ENCODE measurements at places on chromosomes 6 and 20.

DNA sequence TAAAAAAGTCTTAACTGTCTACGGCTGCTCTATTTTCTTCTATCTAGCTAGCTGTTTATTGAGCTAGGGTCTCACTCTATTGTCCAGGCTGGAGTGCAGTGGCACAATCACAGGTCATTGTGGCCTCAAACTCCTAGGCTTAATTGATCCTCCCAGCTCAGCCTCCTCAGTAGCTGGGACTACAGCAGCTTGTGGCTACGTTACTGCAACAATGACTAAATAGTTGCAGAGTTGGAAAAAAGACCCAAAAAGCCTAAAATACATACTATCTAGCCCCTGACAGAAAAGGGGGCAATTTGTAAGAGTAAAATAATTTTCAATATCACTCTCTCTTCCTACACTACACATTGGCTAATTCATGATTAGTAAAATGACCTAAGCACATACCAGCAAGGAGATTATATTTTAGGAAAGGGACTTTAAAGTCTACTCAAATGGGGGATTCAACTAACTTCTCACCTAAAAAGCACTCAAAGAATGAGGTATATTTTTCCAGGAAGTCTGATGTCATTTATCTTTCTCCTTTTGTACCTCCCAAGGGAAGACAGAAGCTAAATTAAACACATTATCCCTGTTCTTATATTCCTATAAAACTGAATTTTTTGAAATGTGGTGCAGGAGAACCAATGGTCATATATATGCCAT, 82.8 kb downstream of the ZMYND8 start:
- DNase-seq, result no peak

DNA sequence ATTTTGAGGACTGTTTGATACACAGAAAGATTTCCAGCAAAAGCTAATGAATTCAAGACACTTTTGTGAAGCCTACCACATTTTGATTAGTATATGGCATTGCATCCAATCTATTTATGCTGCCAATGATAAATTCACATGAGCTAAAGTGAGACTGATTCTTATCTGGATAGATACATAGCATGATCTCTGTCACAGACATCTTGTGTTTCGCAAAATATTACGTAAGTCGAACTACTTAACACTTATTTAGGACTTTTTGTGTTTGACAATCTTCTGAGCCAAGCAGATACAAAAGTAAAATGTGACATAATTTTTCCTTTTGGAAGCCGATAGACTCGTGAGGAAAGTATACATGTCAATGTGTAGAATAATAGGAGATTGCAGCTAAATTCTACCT, 251.6 kb downstream of the HACE1 start:
- DNase-seq, result no peak

- DNase-seq, result no peak
Observed at GRCh38 chr6:25866011-25866410, 8.0 kb downstream of the SLC17A3 start.

- no peak for DNase-seq
Observed at GRCh38 chr6:157823001-157823527, at the start of gene SNX9. Gene SNX9 (plus strand): TSS chr6:157823246. CDS start chr6:157823435, 189 bp downstream.

GRCh38 chr20:50558483-50558925, 48.3 kb downstream of the PTPN1 start:
- peak; percentile 87 for DNase-seq

DNA sequence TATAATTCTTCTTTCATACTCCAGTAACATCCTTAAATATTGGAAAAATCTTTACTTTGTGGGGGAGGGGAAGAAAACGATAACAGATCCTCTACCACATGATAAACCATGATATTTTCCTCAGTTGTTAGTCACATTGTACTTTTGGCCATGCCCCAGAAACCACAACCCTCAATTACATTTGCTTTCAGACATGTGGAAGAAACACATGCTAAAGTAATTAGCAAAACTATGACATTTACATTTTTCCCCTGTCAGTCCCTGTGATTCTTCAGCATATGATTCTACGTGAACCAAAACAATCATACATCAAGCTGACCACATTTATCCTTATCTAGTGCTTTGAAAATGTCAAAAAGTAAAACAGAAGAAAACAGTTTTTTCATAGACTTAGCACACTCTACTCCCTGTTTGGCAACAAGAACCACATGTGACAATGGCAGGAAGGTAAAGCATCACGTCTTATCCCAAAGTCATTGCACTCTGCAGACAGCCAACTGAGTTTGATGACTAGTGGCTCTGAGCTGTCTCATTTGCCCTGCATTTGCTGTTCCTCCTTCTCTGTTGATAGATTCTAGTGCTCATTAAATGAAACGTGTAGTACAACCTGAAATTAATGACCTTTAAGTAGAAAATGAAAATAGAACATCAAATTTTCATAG, 505.8 kb upstream of the MARCKS start:
- DNase-seq, result peak; percentile 59

- peak; percentile 62 for DNase-seq
Observed at GRCh38 chr6:27575594-27576361, 102.9 kb upstream of the ZNF184 start.

- no peak for DNase-seq
Observed at GRCh38 chr20:23634985-23635767, 2.6 kb downstream of the CST3 start.

GRCh38 chr6:114733596-114733995, 390.8 kb upstream of the HS3ST5 start:
- DNase-seq, result no peak

GRCh38 chr6:1865585-1865984, 255.9 kb downstream of the FOXC1 start:
- no peak for DNase-seq

DNA sequence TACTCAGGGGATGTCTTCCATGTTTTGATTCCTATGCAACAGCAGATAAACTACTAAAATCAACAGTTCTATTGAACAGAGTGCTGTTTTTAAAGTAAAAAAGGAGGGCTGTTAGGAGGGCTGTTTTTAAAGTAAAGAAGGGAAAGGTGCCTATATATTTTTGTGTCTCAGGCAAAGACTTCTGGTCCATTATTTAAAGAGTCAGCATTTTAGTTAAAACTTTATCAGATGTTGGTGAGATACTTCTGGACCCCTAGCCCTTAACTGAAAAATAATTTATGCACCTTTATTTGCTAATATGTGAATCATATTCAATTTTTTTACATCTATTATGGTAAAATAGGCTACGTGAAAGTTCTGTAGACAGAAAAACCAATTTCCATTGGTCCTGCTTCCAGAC, 144.8 kb downstream of the MOXD1 start:
- no peak for DNase-seq

- no peak for DNase-seq
Observed at GRCh38 chr6:152184573-152184916, 377.1 kb downstream of the ESR1 start.

- no peak for DNase-seq
Observed at GRCh38 chr6:131960371-131961133, 9.4 kb upstream of the CCN2 start.

- no peak for DNase-seq
Observed at GRCh38 chr6:142861711-142862110, 83.3 kb downstream of the HIVEP2 start.

- no peak for DNase-seq
Observed at GRCh38 chr20:25005661-25006060, 13.1 kb upstream of the APMAP start.

- DNase-seq, result no peak
Observed at GRCh38 chr6:159017757-159018559, 18.0 kb upstream of the RSPH3 start.

DNA sequence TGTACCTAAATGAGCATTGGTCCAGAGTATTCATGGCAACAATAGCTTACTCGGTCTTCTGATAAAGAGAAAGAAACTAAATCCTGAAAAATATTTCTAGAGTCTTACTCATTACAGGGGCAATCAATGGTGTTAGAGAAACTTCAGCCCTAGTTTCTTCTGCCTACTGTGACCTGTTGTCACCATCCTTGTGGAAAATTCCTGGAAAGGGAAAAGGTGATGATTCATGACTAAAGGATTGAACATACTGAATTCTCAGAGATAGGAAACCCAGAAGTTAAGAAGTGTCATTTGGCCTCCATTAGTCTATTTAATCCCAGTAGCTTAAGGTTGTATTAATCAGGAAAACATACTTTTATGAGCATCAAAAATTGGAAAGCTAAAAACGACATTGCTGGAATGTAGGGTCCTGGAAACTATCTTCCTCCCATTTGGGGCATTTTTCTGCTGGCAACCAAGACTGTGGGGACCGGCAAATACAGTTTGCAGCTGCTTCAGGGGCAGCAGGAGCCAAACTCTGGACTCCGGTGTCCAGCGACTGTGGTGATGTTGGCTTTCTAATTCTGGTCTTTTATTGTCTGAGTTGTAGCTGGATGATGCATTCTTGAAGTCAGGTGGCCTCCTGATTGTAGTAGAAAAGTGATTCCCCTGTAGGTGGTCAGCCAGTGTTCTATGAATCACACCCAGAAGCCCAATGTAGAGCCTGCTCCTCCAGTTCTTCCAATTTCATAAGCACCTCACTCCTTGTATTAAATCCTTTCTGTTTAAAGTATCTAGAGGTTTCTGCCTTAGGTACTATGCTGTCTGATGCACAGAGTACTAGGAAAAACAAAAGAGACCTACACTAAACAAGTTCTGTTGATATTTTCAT, 67.6 kb downstream of the LCA5 start:
- DNase-seq, result no peak

DNA sequence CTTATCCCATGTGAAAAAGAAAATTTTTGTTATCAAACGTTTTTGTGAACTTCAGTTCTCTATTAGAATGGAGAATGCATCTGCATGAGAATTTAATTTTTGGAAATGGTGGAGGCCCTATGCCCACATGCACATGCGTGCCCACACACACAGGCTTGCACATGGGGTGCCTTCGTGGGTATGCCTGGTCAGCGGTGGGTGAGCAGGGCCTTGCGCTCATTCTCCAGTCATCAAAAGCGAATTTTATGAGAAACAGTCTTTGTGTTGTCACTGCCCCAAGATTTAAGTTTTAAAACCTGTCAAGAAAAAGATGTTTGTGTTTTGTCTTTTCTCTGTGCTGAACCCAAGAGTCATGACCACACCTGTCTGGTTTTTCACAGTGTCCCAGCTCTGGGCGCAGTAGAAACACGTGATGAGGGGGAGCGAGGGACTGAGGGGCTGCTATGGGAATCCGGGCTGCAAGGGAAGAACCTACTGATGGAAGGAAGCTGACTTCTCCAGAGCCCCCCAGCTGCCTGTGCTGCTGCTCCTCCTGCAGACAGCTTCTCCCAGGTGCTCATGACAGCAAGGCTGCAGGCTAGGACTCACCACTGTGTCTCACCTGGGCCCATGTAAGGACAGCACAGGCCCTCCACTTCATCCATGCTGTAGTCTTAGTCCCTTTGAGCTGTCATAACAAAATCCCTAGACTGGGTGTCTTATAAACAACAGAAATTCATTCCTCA, 153.6 kb downstream of the SYCP2 start:
- DNase-seq, result no peak

- DNase-seq, result peak; percentile 89
Observed at GRCh38 chr6:158060455-158061360, 79.0 kb downstream of the SYNJ2 start.
